ENCODE measurements at places on chromosomes 4 and X.

DNA sequence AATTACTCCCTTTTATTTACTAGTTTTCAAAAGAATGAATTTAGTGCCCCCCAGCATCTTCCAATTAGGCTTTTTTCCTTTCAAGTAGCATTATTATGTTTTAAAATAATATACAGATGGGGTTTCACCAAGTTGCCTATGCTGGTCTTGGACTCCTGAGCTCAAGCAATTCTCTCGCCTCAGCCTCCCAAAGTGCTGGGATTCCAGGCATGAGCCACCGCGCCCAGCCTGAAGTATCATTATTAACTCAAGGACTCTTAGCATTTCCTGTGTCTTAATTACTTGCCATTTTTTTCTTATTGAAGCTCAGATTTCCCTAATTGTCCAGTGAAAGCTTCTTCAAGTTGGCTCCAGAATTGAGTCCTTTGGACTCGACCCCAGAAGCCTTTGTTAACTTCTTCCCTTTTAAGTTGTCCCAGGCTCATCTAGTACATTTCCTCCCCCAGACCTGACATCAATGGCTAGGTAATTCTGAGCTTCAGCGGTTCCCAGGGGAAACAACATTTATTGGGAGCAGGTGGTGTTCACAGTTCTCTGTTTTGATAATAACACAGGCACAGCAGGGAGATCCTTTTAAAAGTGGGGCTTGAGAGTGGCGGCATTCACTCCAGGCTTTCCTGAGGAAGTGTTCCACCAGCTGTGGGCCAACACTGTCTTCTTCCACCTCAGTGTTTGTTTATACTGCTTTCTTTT lies 10.0 kb downstream of the SAT1 start:
- no peak for DNase-seq

- DNase-seq, result no peak
These were observed 33.5 kb downstream of the SNX25 start for GRCh38 chr4:185242749-185243533.

GRCh38 chrX:130658310-130658709 lies 244.7 kb downstream of the ENOX2 start:
- no peak for DNase-seq

GRCh38 chr4:185587030-185587426 lies 51.7 kb upstream of the PDLIM3 start:
- DNase-seq, result no peak

- DNase-seq, result no peak
These were observed 56.7 kb downstream of the MID1IP1 start for GRCh38 chrX:38857736-38858523.

DNA sequence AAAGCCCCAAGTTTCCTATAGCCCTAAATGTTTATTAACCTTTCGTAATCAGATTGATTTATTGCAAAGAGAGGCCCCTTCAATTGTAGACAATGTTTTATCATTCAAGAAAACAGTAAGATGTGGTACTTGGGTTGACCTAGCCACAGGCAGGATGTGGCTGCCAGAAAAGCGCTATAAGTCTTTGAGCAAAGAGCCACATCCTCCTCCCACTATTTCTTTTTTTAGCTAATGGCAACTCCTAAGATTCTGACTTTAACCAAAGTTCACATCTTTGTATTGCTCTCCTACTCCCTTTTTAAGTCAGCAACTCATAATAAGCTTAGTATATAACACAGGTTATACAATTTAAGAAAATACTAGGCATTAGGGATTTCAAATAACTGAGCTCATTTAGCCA lies 70.7 kb upstream of the PPP3CA start:
- peak; percentile 82 for DNase-seq

DNA sequence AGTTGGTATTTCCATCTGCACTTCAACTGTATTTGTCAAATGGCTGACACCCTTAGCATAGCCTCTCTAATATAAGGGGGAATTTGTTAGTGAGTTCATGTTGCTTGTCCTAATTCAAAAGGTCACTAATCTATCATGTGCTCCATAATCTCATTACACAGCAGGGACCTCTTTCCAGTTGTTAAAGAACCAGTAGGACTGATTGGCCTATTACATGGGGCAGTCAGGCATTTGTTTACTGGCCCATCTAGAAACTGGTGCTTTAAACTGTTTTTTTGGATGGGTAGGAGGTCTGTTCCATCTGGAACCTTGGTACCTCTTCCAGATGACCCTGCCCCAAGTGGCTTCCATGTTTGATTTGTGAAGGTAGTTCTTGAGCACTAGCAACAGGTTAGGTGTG lies 11.4 kb downstream of the ANK2 start:
- DNase-seq, result no peak

- DNase-seq, result no peak
These were observed 93.2 kb downstream of the EFNB1 start for GRCh38 chrX:68922013-68922412.

DNA sequence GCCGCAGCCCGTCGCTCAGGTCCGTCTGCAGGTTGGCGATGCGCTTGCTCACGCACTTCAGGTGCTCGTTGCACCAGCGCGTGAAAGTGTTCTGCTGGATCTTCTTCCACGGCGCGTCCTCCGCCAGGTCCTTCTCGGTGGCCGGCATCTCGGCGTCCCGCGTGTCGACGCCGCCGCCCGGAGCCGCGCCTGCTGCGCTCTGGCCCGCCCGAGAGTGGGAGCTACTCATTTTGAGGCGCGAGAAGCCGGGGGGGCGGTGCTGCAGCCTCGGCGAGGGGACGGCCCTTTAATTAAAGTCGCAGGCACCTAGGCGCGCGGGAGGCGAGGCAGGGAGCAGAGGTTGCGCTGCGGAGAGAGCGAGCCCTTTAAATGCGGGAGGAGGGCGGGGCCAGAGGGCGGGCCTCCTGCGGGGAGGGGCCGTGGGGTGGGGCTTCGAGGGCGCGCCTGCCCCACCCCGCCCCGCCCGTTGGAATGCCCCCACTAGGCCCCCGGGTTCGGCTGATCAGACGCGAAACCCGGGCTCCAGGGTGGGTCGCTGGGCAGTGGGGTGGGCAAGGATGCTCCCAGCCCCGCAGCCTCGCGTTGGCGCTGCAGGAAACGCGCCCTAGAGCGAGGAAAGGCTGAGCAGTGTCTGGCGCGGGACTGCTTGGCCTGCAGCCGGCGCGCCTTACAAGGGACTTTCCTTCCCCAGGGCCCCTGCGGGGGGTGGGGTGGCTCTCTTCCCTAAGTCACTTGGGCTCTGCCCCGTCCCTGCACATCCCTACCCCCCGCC lies 3.2 kb downstream of the FLNA start:
- DNase-seq, result peak; percentile 89

DNA sequence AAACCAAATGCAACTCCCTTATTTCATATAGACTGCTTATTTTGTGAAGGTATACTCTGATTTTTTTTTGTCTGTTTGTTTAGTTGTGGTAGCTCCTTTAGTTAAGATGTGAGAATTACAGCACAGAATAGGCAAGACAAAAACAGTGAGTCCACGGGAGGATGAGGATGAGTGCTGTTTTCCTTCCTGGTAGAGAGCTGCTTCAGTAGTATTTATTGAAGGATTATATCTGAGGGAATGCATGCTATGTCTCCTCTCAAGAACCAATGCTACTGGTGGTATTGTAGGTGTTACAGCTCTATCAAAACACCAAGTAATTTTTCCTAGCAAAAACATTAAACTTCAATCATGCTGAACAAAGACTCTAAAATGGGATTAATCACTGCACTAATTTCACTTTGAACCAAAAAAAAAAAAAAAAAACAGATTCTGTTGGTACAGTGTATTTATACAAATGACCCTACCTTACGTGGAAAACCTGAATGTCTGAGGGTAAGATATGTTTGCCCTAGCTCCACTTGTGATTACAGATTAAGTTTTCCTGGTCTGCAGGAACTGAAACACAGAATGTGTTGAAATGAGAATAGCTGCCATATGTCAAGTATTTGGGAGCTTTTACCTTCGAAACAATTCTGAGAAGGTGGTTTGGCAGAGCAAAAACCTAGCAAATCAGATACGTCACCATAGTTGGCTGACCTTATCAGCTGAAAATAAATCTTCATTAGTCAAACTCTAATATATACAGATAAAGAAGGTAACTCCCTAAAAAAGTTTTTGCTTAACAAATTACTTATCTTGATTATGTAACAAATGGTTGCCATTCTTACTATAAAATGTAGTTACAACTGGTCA lies 40.3 kb downstream of the PPP3CA start:
- no peak for DNase-seq

GRCh38 chr4:7379186-7379585 lies 55.5 kb downstream of the PSAPL1 start:
- DNase-seq, result no peak

DNA sequence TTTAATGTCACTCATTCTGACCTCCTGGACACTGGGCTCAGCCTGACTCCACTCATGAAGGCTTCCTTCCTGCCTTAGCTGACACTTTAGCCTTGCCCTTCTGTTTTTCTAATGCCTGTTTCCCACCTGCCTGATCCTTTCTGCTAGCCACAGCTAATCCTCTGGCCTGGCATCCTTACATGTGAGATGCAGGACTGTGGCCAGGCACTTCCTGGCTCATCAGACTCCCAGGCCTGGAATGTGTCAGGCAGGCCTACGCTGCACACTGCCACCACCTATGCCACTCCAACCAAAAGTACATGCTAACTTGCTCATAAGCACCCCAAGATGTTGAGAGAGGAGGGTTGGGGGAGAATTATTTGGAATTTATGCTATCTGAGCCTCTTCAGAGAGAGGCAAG lies 138.8 kb upstream of the NALF2 start:
- no peak for DNase-seq

GRCh38 chr4:156137679-156138473 lies 184.2 kb upstream of the CTSO start:
- DNase-seq, result no peak

DNA sequence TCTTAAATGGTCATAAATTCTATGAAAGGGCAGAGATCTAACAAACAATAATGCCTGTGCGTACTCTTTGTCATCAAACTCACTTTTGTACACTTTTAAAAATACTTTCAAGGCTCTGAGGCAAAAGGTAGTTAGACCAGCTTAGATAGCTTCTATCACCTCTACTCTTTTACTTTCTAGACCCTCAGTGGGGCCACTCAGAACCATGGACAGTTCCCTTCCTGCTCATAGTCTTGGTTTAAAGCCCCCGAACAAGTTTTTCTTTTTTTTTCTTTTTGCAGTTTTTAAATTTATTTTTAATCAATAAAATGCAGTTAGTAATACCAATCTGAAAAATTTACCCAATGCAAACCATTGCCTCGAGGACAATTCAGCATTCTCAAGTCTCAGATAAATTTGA lies 460.5 kb upstream of the CNKSR2 start:
- no peak for DNase-seq

DNA sequence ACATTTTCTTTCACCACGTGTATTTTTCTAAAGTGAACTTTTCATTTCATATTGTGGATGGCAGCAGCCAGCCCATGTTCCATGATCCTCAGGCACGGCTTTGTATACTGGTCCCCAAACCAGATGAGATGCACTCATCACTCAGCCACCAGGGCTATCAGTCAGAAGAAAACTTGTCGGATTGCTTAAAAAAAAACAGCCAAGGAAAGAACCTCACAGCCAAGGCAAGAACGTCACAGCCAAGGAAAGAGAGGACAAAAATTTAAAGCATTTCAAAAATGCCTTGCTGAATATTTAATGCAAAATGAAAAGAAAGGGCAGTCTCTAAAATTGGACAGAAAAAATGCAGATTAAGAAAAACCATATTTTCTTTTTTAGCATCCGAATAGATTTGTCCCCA lies 333.3 kb downstream of the PDGFC start:
- no peak for DNase-seq

DNA sequence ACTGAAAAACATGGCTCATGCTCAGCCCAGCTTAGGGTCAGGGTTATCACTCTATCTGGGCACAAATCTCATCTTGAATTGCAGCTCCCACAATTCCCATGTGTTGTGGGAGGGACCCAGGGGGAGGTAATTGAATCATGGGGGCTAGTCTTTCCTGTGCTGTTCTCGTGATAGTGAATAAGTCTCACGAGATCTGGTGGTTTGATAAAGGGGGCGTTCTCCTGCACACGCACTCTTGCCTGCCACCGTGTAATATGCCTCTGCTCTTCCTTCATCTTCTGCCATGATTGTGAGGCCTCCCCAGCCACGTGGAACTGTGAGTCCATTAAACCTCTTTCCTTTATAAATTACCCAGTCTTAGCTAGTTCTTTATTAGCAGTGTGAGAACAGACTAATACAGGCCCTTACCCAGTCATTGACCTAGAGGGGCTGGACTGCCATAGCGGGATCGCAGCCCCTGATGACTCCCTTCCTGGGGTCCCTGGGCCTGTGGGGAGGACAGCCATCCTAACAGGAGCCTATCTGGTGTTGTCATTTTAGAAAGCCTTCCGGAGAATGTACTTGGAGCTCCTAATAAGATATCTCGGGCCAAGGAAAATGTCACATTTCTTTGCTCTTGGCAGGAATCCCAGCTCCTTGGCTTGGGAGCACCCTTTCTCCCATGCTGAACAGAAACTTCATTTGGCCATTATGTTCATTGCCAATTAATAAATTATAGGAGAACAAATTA lies 112.6 kb downstream of the PHKA2 start:
- no peak for DNase-seq

DNA sequence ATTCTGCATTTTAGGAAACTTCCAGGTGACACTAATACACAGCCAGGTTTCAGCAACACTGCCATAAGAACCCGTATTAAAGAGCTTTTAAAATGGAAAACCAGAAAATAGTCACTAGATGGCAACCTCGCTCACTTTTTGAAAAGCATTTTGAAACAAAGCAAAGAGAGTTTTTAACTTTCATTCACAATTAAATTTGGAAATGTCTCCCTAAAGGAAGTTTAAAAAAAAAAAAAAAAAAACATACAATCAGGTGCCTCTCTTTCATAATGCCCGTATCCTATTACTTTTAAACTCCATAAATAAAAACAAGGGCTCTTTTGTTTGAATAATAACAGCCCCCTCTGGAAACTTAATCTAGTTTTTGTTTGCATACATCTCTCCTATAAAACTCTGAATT lies 20.3 kb downstream of the MEPE start:
- no peak for DNase-seq

GRCh38 chr4:186472948-186473347 lies 82.4 kb downstream of the MTNR1A start:
- no peak for DNase-seq

GRCh38 chrX:16240231-16240905 lies 73.1 kb downstream of the MAGEB17 start:
- DNase-seq, result no peak

DNA sequence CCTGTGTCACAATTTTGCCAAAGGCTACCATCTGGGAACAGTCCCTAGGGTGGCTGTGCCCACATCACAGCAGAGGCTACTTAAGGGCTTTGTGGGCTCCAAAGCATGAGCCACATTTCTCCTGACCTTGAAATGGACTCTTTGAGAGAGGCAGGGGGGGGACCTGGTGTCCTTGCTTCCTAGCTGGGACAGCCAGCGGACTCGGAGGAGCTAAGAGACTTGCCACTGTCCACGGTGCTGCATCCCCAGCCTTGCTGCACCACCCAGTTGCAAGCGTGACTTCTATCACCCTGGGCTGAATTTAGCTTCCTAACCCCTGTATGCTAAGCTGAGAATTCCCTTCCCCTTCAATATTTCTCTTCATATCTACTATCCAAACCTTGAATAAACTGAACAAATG lies 99.0 kb downstream of the PHKA2 start:
- DNase-seq, result no peak

GRCh38 chr4:169070071-169070894 lies 60.2 kb upstream of the CBR4 start:
- DNase-seq, result no peak
